Vagina (tissue), 2 donors: ENCODE measurements at places on chromosomes 3 and 15.

- no peak for DNase-seq
These were observed 401.1 kb downstream of the NAALADL2 start for GRCh38 chr3:175260145-175260794.

GRCh38 chr15:101126618-101127505, 125.0 kb downstream of the CHSY1 start:
- no peak for DNase-seq

DNA sequence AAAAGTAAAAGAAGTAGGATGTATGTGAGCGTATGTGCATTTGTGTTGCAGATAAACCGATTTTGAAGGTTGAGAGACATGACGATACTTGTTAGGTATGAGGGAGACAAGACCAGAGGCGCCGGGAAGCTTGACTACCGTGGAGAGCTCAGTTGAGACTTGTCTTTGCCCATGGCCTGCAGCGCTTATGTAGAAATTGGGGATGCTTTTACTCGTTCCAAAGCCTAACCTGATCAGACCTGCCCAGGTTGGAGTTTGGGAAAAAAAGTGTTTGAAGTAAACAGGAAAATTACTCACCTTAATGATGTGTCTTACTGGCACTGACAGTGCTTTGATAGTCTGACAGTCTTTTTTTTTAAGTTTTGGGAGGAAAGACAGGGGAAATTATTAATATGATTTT, 202.8 kb downstream of the TP63 start:
- DNase-seq, result no peak

DNA sequence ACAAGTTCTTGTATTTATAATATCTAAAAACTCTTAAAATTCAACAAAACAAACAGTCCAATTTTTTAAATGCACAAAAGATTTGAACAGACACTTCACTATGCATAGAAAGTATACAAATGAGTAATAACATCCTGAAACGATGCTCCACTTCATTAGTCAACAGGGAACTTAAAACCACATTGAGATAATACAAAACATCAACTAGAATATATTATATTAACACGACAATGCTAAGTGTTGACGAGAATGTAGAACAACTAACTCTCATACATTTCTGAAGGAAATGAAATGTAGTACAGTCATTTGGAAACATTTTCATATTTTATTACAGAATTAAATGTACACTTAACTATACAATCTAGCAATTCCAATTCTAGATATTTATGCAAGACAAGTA, 93.4 kb downstream of the IGSF11 start:
- no peak for DNase-seq

- no peak for DNase-seq
These were observed 269.4 kb upstream of the ZPLD1 start for GRCh38 chr3:102165367-102165766.
